Lower lobe of right lung (tissue), 2 donors: ENCODE measurements at places on chromosomes 3 and 15.

- DNase-seq, result peak; percentile 86
Observed at GRCh38 chr15:40420793-40421192, 15.2 kb downstream of the IVD start.

DNA sequence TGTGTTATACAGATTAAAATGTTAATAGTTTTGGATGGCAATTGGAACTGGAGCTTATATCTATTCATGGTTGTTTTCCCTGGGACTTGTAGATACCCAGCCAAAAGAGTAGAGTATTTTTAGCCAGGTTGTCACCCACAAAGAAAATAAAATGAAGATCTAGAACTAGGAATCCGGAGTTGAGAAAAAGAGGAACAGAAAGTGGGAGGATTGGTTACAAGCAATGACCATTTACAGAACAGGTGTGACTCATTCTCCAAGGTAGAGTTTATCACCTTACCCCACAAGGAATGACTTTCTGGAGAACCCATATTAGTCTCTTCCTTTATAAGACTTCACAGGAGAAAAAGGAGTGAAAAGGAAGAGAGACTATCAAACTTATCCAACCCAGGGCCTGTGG, 99.8 kb downstream of the TMEM108 start:
- DNase-seq, result no peak

DNA sequence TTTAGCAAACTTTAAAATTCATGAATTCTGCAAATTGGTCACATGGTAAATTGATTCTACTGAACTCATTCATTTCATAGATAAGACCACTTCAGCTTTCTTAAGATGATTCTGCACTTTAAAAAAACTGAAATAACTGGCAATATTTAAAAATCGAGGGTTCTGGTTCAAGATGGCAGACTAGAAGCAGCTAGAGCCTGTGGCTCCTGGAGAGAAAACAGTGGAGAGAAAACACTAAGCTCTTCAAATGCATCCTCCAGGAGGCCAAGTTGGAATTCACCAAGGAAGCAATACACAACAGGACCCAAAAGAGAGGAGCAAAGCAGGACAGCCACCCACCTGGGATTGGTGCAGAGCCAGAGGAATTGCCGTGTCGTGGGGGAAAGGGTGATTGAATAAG, 132.1 kb downstream of the SPATA16 start:
- DNase-seq, result no peak

GRCh38 chr3:142035308-142035922, 113.9 kb downstream of the TFDP2 start:
- no peak for DNase-seq

DNA sequence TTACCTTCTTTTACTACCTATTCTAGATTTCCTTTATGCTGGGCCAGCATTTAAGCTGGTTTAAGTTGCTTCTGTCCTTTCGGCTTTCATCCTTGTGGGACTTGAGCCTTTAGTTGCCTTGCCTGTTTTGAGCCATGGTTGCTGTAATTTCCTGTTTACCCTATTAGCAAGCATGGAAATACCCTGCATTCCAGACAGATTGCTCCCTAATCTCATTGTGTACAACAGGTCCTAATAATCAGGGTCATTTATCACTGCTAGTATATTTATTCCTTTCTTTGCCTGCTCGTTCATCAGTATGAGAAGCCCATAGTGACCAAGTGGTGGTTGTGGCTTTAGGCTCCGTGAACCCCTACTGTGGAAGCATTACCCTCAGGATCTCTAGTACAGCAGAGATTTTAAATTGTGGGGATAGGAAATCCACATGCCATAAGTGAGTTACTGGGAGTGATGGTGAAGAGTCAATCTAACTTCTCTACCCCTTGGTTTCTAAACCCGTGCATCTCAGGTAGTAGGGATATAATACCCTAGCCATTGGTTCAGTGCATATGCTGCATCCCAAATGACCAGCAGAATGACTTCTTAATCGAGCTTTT, 31.9 kb downstream of the NCK1 start:
- DNase-seq, result no peak

DNA sequence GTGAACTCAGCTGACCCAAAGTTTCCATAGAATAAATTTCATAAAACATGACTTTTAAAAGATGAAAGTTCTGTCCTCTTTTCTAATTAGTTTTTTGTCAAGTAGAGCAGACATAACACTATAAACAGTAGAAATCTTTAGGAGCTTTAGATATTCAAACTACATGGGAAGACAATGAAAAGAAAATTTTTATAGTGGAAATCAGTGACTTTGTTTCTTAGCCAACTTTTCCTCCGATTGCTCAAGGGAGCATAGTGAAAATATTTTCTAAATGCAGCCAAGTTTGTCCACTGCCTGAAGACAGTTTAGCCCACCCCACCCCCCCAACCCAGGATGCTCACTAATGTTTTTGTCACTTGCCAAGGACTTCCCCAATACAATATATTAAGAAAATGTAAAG, 114.9 kb downstream of the PLD1 start:
- no peak for DNase-seq

- no peak for DNase-seq
Observed at GRCh38 chr3:41129731-41130130, 69.6 kb upstream of the CTNNB1 start.

DNA sequence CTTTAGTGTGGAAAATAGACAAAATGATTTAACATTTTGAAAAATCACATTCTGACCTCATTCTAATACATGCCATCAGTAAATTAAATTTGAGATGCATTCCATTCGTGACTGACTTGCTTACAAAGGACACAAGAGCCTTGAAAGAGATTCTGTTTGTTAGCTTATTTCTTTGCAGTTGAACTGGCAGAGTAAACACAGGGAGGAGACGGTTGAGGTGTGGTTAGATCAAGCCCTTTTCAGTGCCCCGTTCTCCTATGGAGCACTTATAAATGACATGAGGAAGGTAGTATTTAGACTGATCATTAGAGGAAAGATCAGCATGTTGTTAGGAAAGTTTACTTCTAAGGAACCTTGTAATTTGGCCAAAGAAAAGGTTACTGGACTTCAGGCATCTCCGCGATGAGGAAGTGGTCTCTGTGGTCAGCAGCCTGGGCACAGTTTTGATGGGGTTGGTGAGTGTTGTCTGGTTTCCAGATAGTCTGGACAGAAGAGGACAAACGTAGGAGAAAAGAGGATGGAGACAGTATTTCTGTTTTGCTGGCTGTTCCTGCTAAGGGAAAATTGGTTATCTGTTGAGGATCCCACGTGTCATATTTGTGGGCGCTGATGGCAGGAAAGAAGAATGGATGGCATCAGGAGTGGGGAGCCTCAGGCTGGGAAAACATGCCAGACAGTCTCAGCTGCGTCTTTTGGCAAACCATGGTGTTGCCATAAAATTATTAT, 328.9 kb upstream of the TBL1XR1 start:
- DNase-seq, result peak; percentile 57

- DNase-seq, result no peak
Observed at GRCh38 chr15:66369773-66370651, 13.5 kb upstream of the TIPIN start.

DNA sequence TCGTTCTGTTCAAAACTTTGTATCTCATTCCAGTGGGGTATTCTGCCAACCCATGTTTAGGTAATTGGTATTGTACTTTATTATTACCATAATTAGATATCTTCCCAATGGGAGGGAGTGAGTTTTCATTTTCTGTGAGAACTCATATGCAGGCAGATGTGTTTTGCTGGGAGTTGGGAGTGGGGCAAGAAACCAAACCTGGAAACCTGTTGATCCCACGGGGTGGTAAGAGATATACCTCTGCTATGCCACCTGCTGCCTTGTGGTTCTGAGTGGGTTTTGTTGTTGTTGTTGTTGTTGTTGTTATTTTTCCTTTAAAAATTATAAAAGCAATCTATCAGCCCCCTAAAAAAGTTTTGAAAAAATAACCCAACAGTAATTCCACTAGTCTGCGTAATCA, 32.1 kb downstream of the ZNF592 start:
- DNase-seq, result no peak
